ENCODE measurements at places on chromosomes 13 and 19.
A peak's percentile ranks its signal among the peaks of the same experiment; 100 is the strongest.

DNA sequence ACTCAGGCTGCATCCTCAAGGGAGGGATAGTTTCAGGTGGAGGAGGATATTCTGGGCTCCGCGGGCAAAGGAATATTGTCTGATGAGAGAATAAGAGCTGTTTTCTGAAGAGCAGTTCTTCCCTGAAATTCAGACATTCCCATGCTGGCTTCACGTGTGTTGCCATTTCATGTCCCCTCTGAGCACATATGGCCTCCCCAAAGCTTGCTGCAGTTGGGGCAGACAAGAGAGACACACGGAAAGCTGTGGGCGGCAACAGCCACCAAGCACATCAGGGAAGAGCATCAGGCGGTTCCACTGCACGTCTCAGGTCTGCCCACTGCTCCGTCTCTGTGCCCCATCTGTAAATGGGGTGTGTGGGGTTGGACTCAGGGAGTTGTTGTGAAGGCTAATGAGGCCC lies 247.5 kb upstream of the TSHZ3 start:
- no peak for DNase-seq

DNA sequence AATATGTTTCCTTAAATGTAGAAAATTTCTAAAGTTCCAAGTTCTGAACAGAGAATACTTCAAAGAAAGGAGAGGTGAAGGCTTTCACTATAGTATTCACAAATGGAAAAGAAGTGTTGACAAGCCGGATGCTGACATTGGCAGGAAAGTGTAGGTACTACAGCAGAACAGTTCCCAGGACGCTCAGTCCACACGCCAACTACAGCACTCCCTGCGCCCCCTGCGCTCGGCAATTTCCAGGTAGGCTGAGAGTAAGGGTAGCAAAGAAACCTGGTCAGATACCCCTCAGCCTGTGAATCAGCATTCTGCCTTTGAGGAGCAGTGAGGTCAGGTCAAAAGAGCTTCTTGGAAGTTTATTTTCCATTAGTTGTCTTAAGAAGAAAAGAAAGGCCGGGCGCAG lies 115.3 kb downstream of the NALCN start:
- DNase-seq: no peak

DNA sequence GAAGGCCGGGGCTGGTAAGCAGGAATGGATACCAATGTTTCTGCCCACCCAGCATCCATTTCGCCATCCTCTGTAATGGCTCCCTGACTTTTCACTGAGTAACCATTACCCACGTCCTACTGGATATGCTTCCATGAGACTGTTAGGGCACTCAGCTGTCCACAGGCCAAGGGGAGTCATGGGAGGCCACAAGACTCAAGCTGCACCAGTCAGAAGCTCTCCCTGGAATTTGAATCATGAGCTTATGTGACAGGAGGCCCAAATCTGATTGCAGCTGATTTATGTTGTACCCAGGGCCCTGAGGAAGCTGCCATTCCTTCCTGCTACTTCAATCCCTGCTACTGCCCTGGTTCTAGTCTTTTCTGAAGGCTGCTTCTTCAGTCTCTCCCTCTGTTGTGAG lies 28.3 kb downstream of the DEDD2 start:
- DNase-seq: no peak

DNA sequence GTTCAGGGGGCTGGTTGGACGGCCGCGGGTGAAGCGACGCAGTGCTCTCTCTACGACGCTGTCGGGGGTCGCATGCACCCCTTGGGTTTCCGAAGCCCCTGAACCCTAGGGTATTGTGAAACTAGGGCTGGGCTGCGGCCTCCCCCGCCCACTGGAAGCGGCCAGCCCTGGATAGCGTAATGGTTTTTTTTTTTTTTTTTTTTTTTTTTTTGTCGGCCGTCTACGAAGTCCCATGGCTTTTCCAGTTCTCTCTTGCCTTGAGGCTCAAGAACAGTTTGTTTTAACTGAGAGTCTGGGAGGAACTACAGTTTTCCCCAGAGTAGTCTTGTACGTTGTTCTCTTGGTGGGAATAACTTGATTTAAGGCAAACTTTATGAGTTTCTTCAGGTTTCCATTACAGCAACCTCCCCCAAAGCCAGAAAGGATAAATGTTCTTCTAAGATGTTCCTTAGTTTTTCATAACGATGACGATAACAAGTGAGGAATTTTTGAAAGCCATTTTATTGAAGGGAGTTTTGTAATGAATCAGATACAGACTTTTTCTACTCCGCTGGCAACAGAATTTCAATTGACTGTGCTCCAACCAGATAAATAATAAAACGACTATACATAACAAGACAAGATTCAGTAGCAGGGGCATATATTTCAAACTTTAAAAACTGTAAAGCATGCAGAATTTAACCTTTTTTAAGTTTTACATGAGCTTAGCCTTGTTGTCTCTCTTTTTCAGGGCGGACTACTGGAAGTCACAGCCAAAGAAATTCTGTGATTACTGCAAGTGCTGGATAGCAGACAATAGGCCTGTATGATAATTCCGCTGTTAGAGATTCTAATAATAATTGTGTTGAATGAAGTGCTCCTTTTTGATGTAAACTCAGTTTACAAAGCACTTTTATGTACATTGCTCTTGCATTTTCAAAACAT lies 867 bp downstream of the WBP4 start:
- no peak for DNase-seq

- DNase-seq: no peak
Measured at GRCh38 chr13:44084146-44084545, 204.4 kb downstream of the LACC1 start.

DNA sequence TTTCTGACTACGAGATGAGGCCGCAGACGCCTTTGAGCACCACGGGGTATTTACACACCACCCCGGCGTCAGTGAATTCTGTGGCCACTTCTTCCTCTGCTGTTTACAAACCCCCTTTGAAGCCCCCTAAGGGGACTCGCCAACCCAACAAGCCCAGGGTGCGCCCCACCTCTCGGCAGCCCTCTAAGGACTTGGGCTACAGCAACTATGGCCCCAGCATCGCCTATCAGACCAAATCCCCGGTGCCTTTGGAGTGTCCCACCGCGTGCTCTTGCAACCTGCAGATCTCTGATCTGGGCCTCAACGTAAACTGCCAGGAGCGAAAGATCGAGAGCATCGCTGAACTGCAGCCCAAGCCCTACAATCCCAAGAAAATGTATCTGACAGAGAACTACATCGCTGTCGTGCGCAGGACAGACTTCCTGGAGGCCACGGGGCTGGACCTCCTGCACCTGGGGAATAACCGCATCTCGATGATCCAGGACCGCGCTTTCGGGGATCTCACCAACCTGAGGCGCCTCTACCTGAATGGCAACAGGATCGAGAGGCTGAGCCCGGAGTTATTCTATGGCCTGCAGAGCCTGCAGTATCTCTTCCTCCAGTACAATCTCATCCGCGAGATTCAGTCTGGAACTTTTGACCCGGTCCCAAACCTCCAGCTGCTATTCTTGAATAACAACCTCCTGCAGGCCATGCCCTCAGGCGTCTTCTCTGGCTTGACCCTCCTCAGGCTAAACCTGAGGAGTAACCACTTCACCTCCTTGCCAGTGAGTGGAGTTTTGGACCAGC lies 5.3 kb downstream of the SLITRK5 start:
- DNase-seq: no peak

GRCh38 chr19:30227012-30227621 lies 145.1 kb upstream of the ZNF536 start:
- DNase-seq: no peak

- no peak for DNase-seq
Measured at GRCh38 chr19:31706691-31707620, 357.7 kb upstream of the TSHZ3 start.

DNA sequence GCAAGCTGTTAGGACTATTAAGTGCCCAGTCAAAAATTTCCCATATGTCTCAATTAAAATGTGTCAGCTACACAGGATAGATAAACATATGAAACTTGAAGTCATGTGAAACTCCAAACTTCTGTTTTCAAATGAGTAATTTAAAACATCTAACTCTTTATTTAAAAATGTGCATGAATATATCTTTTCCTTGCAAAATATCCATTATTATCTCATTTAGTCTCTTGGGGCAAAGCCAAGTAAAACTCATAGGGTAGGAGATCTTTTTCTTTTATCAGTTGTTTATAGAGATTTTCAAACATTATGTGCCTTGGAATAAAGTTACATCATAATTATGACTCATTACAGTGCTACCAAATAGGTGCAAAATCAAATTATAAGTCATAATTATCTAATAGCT lies 2020.1 kb upstream of the PRR20A start:
- no peak for DNase-seq

GRCh38 chr13:20230913-20231838 lies 943 bp downstream of the GJB6 start:
- DNase-seq: no peak

- DNase-seq: no peak
Measured at GRCh38 chr13:53112522-53112921, 83.9 kb downstream of the OLFM4 start.

DNA sequence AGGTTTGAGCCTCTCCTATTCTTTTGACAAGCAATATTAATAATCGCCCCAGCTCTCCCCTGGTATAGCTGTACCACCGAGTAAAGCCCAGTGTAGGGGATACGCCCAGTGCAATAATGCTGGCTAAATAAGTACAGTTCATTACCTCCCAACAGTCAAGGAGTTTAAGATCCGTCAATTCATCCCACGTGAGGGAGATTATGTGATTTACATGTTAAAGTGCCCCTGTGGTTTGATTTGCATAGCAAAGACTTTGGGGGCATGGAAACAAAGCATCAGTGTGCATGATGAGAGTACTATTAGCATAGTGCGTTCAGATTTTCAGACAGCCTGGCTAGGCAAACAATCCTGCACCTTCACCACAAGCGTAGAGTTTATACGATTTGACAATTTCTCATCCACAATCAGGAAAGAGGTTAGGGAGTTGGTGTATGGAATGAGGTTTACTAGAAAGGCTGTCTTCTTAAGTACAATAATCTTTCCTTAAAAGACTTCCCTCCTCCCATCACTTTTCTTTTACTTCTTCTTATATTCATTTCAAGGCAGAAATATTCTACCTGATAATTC lies 754.0 kb downstream of the DIAPH3 start:
- DNase-seq: no peak

GRCh38 chr13:70370924-70371323 lies 262.7 kb upstream of the KLHL1 start:
- DNase-seq: no peak

DNA sequence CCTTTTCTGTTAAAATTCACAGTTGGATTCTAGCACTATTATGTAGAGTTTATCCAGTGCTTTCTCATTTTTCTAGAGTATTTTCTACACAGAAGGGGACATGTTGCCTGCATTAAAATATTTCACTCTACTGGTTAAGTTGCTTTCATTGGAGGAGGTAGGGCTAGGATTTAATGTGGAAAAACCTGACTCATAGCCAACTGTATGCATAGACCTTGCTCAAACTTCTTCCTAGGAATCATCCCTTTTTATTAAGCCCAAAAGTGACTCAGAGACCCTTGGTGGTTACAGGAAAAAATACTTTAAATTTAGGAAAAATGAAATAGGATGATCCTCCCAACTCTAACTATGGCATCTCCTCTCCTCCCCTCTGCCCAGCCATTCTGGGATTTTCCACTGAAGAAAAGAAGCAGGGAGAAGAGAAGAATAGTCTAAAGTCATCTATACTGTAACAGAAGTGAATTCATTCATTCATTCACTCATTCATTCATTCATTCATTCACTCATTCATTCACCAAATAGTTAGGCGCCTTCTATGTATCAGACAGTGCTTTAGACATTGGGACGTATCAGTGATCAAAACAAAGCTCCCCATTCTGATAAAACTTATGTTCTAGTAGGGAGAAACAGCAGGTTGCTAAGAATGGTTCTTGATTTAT lies 109.0 kb upstream of the HTR2A start:
- DNase-seq: no peak

- DNase-seq: no peak
Measured at GRCh38 chr13:88704600-88705275, 1033.6 kb downstream of the SLITRK5 start.

GRCh38 chr13:97810152-97810551 lies 143.3 kb upstream of the IPO5 start:
- DNase-seq: no peak

GRCh38 chr13:114148521-114148855 lies 16.1 kb upstream of the RASA3 start:
- peak; percentile 67 for DNase-seq

DNA sequence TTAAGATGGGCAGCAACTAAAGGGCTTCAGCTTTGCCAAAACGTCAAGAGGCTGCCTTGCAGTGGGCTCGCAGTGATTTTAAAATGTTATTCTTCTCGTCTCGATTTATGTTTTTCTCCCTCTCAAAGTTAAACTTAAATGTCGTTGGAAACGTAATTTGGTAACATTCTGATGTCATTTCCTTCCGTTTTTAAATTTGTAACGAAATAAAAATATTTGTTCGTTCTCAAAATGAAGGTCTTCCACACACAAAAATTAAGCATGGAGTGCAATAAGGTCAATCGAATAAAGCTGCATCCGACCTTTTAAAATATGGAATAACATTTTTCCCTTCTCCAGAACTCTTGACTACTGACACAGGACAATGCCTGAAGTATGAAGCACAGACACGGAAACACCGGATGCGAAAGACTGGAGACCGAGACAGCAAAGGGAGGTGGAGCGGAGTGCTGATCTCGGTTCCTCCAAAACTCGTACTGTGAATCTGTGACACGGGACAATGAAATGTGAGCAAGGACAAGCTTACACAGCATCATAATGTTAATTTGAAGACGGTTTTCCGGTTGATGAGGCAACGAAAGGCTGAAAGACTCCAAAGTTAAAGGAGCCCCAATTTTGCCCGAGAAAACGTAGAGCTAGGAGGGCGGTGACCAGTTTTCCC lies 850 bp downstream of the MTMR6 start:
- DNase-seq: no peak

GRCh38 chr19:17859533-17860330 lies at the start of gene RPL18A:
TSS of gene RPL18A (plus strand) at chr19:17859910. CDS start at chr19:17859957, 47 bp downstream.
- DNase-seq: peak; percentile 99

GRCh38 chr19:49255674-49256073 lies 69.3 kb downstream of the SLC6A16 start:
- no peak for DNase-seq

DNA sequence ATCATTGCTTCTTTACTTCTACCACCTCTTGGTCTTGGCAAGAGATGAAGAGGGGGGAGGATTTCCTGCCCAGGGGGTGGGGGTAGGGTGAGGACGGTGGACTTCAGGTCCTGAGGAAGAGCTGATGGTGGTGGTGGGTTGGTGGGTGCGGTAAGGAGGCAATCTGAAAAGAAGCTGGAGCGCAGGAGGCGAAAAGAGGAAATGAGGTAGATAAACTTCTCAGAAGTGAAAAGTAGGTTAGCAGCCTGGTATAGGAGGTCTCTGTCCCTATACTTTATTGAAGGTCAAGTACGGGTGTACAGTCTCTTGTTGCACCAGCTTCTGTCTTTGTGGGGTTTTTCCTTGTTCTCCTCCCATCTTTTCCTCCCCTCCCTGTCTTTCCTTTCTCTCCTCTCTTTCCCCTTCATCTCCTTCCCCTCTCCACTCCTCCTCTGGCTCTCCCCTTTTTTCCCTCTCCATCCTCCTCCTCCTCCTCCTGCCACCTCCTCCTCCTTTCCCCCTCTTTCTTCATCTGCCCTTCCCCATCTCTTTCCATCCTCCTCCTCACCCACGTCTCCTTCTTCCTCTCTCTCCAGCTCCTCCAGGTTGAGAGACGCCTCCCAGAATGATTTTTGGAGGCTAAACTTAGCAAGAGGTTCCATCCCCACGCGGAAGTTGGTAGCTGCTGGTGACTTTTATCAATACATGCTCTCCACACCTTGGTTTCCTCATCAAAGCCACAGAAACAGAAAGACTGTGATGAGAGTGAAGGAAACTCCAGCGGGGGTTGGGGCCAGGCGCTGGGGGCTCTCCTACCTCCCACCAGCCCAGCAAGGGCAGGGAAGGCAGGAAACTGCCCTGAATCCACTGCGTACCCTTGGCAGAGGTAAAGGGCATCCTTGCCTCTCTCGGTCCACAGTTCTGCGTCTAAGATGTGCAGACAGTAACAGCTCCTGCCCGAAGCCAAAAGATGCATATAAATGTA lies 15.3 kb downstream of the TNFSF14 start:
- DNase-seq: no peak

- DNase-seq: no peak
Measured at GRCh38 chr19:6648141-6648715, 21.7 kb downstream of the TNFSF14 start.
